AG08395 (cell line): ENCODE measurements at places on chromosomes 1 and 21.

DNA sequence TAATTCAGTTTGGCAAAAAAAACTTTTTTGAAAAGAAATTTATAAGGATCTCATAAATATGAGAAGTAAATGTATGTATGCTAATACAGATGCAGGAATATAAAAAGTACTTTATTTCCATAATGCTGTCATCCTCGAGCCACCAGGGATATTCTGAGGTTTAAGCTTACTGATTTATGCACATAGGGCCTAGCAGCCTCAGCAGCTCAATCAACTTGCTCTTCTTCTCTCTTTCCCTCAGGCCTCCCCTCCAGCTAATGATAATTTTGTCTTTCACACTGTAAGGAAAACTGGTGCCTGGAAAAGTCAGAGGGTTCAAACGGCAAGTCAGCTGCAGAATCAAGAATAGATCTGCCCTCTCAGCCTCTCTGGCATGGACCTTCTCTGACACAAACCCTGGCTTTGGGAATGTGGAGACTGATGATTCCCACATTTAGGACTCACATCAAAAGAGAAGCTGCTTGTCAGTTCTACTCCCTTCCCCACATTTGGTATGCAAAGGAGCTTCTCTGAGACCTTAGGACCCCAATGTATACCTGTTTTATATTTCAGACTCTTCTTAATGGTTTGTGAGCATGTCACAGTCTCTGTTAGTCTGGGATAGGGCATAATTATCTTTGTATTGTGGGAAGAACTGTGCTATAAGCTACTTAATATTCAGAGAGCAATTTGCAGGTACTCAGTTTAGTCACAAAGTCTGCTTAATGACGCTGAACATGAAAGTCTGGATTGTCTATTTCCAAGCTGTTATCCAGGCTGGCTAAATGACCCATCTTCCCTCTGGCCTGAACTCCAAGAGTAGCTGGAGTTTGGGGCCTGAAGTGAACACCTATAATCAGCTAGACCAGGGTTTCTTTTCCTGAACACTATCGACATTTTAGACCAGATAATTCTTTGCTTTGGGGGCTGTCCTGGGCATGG is 52.1 kb upstream of the DIPK1A start:
- DNase-seq = no peak

DNA sequence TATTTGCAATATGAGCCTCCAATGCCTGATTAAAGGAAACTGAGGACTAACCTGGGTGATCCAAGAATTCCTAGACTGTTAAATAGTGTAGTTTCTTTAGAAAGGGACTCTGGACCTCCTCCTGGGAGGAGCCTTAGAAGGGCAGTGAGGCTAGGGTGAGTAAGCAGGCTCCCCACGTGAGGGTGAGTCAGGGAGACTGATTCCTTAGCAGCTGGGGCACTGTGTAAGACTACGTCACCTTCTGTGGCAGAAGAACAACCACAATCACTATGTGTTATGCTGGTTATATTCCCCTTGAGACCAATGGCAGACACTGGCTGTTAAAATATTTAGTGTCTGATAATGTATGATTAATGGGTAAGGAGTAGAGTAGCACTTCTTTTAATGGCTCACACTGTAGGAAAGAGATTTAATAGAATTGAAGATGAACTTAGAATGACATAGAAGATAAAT is 53.3 kb upstream of the SYT14 start:
- peak; percentile 99 for DNase-seq

GRCh38 chr1:156503698-156504437 is 3.3 kb upstream of the MEF2D start:
- DNase-seq = no peak

DNA sequence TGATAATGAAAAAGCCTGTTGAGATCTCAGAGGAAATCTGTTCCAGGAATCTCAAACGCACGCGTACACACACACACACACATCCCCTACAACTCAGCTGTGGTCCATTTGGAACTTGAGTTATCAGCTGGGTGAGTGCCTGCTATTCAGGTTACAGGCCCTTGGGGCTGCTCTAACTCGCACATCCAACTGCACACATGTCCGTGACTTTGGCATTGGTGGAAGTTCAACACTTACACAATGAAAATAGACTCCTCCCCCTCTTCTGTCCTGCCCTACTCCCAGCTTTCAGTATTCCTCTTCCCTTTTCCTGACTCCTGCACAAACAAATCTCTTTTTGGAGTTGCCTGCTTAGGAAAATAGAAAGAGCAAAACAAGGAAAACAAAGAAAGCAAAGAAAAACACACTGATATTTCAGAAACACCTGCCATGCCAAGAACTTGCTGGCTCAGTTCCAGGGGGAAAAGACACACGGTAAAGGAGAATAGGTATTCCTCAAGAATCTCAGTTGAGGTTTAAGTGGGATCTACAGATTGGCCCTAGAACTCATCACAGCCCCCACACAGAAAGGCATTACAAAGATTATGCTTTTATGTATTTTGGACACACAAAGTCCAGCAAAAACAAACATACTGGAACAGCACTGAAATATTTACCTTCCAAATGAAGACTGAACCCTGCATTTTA is 140.9 kb downstream of the TGFBR3 start:
- DNase-seq = no peak

DNA sequence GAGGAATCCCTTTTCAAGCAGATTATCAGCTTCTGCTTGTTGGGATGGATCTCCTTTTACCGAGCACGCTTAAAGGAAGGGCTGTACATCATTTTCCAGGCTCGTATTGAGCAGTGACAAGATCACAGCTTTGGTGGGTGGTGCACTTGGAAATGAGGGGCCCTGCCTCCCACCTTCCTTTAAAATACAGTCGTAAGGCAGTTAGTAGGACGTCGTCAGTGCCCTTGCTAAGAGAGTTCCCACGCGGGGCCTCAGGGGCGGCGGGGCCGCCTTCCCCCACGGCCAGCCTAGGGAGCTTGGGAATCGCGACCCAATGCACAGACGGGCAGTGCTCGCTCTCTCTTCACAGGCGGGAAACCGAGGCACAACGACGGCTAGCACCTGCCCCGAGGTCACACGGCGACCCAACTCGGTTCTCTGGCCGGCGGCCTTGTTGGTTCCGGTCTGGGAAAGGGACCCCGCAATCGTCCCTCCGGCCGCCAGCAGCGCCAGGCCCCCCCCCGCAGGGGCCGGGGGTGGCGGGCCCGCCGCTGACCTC is 58.6 kb downstream of the H3-3A start:
- DNase-seq = no peak

- DNase-seq = no peak
Observed at GRCh38 chr1:15863156-15863901, 15.8 kb downstream of the SPEN start.

DNA sequence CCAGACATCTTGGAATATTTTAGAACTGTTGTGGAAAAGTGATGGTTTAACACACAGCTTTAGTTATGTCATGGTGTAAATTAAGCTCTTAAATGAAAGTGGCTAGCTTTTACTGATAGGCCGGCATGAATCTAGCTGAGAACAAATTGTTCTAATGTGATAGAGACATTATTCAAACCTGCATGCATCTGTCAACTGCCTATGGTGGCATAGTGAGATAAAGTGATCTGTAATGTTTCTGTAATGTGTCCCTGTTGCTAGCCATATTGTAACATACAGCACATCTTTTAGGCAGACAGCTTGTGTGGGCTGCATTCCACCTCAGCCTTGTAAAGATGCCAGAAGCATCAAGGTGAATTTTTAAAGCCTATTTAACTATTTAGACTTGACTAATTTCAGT is 16.0 kb downstream of the LRIG2 start:
- DNase-seq = no peak

DNA sequence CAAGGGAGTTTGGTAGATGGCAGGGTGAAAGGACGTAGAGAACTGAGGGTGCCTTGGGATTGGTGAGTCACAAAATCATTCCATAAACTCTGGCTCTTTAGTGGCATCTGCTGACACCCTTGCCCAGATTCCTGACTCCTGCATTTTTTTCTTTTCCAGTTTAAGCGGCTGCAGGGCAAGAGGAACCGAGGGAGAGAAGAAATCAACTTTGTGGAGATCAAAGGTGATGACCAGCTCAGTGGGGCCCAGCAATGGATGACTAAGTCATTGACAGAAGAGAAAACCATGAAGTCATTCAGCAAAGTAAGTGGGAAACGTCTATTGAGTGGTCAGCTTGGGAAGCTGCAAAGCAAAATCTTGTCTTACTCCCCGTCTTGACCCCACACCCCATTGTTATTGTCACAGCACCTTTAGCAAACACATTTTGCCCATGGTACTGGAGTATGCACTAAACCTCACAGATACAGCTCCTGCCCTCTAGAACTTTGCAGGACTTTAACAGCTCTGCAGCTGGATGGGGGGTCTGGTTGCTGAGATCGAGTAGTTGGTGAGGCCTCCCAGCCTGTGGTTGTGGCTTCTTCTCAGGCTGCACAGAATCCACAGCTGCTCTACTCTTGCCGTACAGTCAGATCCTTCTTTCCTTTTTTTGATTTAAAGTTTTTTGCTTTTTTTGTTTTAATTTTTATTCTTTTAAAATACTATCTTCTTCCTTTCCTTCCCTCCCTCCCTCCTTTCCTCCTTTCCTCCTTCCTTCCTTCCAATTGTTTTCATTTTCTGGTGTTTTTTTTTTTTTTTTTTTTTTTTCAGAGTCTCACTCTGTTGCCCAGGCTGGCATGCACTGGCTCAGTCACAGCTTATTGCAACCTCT is 21.9 kb downstream of the SH2D2A start:
- DNase-seq = no peak

DNA sequence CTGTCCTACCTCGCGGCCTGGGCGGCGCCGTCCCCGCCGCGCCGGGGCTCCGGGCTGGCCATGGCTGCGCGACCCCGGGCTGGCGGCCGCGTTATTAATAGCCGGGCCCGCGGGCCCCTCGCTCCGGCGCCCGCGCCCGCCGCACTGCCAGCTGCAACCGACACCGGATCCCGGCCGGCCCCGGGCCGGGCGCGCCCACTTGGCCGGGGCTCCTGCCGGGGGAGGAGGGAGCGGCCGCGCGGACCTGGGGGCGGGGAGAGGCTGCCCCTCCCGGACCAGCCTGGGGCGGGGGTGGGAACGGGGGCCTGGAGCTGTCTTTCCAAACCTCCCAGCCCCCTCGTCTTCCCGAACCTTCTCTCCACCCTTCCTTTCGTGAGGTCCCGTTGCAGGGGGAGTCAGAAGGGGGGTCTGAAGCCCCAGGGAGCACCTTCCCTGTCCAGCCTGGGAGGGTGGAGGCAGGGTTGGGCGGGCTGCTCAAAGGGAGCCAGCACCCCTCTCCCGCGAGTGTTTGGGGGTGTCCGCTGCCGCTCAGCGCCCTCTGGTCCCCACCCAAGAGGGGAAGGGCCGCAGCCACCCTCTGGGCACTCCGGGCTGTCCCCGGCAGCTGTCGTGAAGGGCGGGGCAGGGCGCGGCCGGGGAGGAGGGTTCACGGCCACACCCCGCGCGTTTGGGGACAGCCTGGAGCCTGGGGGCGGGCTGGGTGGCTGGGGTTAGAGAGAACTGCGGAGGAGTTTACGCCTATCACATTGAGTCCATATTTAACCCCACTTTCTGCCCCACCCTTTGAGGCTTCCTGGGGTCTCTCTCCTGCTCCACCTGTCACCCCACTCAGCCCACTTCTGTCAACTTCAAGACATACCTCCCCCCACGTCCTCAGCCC is at the start of gene SYNC:
Gene SYNC, minus strand, starts transcription at position 172 of the 880 bp plus-strand sequence. Its CDS starts 110 bp downstream, at position 62.
- peak; percentile 90 for DNase-seq

- no peak for DNase-seq
Observed at GRCh38 chr1:198072177-198072576, 84.6 kb upstream of the NEK7 start.

DNA sequence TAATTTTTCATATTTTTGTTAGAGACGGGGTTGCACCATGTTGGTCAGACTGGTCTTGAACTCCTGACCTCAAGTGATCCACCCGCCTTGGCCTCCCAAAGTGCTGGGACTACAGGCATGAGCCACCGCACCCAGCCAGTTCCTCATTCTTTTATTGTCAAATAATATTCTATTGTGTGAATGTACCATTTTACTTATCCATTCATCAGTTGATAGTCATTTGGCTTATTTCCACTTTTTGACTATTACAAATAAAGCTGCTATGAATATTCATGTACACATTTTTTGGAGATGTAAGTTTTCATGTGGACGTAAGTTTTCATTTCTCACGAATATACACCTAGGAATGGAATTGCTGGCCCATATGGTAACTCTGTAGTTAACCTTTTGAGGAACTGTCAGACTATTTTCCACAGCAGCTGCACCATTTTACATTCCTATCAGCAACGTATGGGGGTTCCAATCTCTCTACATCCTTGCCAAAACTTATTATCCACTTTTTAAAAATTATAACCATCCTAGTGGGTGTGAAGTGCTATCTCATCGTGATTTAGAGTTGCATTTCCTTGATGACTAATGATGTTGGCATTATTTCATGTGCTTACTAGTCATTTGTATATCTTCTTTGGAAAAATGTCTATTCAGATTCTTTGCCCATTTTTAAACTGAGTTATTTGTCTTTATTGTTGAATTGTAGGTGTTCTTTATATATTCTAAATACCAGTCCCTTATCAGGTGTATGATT is 12.7 kb downstream of the PACC1 start:
- no peak for DNase-seq

GRCh38 chr1:53890522-53890941 is 935 bp upstream of the YIPF1 start:
- no peak for DNase-seq

GRCh38 chr1:110727246-110727645 is 52.5 kb upstream of the KCNA3 start:
- no peak for DNase-seq

- DNase-seq = no peak
Observed at GRCh38 chr1:90613371-90613770, 103.7 kb downstream of the BARHL2 start.

DNA sequence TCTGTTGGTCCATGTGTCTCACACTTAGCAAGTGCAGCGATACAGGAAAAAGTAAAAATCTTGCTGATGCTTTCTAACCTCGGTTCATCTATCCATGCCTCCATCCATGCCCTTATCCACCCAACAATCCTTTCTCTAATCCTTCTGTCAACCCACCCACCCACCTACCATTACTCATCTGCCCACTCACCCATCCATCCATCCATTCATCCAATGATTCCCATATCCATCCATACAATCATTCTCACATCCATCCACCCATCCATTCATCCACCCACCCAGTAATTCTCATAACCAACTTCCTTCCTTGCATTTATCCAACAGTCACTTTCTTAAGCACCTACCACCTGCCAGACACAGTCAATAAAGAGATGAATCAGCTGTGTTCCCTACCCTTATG is 6.1 kb upstream of the IGSF21 start:
- DNase-seq = no peak

DNA sequence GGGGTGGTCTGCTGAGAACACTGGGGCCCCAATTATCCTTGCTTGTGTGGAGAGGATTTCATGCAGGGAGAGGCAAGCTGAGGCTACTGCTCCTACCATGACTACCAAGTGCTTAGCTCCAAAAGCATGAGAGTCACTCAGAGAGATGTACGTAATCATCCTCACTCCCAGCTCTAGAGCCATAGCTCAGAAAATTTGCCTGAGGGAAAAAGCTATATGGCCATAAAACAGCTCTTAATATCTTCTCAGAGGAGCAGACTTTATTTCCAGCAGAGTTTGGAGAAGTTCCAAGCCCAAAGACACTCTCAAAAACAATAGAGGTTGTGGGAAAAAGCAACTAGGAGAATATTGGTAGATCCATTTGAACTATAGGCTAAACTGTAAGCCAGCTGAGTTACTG is 106.4 kb upstream of the PBX1 start:
- no peak for DNase-seq

GRCh38 chr21:19853061-19853460 is 1145.1 kb upstream of the NCAM2 start:
- no peak for DNase-seq

GRCh38 chr1:205250699-205251098 is 23.0 kb downstream of the TMCC2 start:
- no peak for DNase-seq

- no peak for DNase-seq
Observed at GRCh38 chr1:18112611-18113010, 5.0 kb downstream of the IGSF21 start.

GRCh38 chr1:33319949-33320618 is 814 bp downstream of the A3GALT2 start:
- no peak for DNase-seq
